ENCODE measurements at places on chromosomes 12 and 14. TPM values are rescaled to one million over a fixed set of nuclear protein-coding genes. Genes with fewer than 3 reads are reported as not detected.

DNA sequence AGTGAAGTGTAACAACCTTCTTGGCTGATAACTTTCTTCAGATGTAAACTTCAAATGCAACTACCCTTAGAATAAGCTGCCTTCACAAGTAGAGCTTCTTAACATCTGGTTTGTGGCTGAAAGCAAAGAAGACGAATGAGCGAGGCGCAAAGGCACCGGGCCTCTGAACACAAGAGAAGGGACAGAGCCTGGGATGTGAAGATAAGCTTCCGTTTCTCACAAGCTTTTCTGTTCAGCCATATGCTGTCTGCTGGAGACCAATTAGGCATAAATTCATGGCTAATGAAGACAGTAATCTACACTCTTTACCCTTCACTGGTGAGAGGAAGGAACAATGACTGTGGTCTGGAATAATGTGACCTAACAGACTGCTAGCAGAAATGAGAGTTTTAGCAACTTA, 195.2 kb downstream of the ATXN7L3B start:
- no peak for DNase-seq

DNA sequence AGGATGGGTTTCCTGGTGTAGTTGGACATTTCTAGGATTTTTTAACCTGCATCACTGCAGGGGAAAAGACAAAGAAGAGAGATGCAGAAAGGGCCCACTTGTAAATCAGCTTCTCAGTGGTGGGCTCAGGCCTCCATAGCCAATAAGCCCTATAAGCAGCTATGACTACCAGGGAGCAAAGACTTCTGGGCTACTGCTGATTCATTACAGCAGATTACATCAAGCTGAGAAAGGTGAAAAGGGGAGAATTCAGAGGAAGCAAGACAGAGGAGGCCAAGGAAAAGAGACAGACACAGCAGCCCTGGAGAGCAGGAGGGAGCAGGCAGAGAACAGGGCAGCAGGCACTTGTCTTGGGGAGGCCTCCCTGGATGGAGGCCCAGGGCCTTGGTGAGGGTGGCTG, 95.2 kb downstream of the KCNA5 start:
- DNase-seq, result no peak

GRCh38 chr12:124480469-124481256, 86.7 kb downstream of the NCOR2 start:
- no peak for DNase-seq

The FAM186B gene
- 0.21 TPM for total RNA-seq

The KRT2 gene
- total RNA-seq, result not detected

The GNPNAT1 gene
- 56.4 TPM for total RNA-seq

The STRAP gene
- total RNA-seq, result 251 TPM
